ENCODE measurements at places on chromosomes 2 and 18. TPM values are rescaled to one million over a fixed set of nuclear protein-coding genes. Genes with fewer than 3 reads are reported as not detected.

The RRM2 gene
- not detected for total RNA-seq

The ZAP70 gene
- 2.1 TPM for total RNA-seq

The ABCG8 gene
- total RNA-seq = not detected

The SFXN5 gene
- 5.4 TPM for total RNA-seq

The LDLRAD4 gene
- total RNA-seq = 8.6 TPM

The GORASP2 gene
- 44.4 TPM for total RNA-seq

The SULT1C4 gene
- 1.3 TPM for total RNA-seq

The MARCO gene
- 1.0 TPM for total RNA-seq

The PLA2R1 gene
- total RNA-seq = 2.1 TPM

The SP140 gene
- 0.33 TPM for total RNA-seq

The CFAP65 gene
- total RNA-seq = not detected

The GALR1 gene
- total RNA-seq = under 0.01 TPM

The C2orf66 gene
- total RNA-seq = 0.33 TPM

The FAM228A gene
- not detected for total RNA-seq

The MFF gene
- 141 TPM for total RNA-seq

The TCF7L1 gene
- 2.1 TPM for total RNA-seq

The IL36RN gene
- total RNA-seq = not detected

The EVX2 gene
- not detected for total RNA-seq

The AOX1 gene
- 60.0 TPM for total RNA-seq

Measured in body of pancreas (tissue), 4 donors.